ENCODE measurements at places on chromosomes 1 and 21.

DNA sequence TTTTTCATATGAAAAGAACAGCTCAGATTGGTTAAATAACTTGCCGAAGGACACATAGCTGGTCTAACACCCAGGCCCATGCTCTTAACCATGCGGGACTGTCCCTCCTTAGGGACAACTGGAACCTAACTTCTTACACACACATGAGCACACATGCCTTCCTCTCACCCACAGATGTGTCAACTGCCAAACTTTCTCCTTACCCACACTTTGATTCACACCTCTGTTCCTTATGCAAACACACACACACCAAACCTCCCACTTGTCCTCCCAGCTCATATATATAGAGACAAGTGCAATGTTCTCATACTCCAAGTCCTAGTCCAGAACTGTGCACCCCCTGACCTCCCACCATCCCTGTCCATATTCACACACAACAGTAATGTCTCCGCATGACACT, 4.3 kb downstream of the RAB25 start:
- DNase-seq, result no peak

- DNase-seq, result no peak
Measured at GRCh38 chr1:38028105-38028591, 15.6 kb downstream of the UTP11 start.

DNA sequence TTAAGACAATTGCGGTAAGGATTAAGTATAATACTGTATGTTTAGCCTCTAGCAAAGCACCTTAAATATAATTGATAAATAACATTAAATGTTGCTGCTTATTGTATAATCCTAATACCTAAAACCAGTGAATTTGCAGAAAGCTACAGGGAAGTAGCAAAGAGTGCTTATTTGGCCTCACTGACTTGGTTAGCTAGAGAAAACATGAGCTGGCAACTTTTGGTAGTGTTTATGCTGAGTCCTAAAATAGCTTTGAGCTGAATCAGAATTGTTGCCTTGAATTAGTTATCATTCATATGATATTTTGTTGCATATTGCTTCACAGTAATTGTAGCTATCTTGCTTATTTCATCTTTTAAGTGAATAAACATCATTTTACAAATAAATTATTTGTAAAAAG, 3.5 kb downstream of the TRIM67 start:
- no peak for DNase-seq

DNA sequence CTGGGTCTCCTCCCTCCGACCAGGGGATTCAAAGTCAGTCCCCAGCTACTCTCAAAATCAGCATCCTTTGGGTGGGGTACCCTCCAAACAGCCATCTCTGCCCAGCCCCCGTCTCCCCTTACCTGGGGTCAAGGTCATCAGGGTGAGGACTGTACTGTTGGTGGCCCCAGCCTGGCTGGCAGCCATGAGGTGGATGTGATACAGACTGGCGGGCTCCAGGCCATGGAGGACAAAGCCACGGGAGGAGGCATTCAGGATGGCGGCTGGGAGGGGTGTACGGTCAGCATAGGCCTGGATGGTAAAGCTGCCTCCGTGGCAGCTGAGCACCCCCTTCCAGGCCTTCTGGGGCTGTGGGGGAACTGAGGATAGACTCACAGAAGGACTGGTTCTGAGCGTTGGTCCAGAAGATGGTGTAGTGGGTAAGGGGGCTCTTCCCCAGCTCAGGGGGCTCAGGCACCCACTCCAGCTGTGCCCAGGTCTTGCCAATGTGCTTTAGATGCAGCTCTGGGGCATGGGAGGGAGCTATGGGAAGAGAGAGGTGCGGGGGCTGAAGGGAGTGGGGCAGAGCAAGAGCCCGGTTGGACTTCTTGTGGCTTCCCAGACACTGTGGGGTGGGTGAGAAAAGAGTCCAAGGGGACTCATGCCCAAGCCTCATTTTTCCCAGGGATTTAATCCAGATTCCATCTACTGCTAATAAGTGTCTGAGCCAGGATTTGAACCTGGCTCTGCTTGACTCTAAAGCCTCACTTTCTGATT, 3.7 kb upstream of the MRPS15 start:
- no peak for DNase-seq

DNA sequence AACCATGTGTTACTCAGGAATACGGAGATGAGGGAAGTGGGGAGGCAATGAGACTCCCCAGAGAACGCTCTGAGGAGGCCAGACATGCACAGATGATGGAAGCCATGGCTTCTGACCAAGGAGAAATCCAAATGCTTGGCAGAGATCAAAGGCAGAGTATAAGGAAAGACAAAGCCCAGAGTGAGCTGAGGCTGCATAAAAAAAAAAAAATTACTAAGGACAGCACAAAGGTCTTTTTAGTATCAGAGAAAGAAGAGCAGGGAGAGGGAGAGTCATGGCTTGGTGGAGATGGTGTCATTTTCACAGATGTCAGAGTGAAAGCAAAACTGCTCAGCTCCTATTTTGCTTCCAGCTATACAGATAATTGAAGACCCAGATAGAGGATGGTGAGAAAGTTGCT, 8.1 kb upstream of the NCF2 start:
- DNase-seq, result no peak

DNA sequence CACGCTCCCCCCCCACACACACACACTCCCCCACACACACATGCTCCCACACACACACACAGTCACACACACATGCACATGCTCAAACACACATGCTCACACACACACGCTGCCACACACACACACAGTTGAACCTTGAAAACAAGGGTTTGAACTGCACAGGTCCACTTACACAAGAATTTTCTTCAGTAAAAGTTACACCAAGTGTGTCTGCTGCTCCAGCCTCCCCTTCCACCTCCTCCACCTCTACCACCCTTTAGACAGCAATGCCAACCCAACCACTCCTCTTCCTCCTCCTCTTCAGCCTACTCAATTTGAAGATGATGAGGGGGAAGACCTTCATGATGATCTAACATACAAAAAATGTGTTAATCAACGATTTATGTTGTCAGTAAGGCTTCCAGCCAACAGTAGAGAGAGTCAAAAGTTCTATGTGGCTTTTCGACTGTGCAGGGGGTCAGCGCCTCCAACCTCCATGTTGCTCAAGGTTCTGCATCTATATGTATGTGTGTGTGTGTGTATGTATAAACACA, 26.8 kb downstream of the HSF2BP start:
- no peak for DNase-seq

DNA sequence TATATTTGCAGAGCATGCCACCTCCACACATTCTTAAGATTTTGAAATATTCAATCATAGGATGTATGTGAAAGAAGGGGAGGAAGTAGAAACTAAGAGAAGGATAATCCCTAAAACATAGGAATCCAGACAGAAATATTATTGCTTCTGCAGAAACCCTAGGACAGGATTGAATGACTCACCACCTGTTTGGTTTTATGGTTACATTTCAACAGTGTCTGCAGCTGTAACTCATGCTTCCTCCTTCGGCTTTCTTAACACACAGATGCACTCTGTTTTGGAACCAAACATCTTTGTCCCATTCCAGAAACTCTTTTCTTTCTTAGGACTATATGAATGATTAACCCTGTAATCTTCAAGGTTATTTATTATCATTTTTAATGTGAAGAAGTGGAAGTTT, 20.7 kb downstream of the RGS7 start:
- DNase-seq, result peak; percentile 33

- DNase-seq, result peak; percentile 25
Measured at GRCh38 chr1:230167419-230167852, 100.4 kb downstream of the GALNT2 start.

GRCh38 chr1:62299426-62300200, 19.6 kb downstream of the KANK4 start:
- no peak for DNase-seq

- peak; percentile 41 for DNase-seq
Measured at GRCh38 chr1:15345705-15346345, 63.9 kb upstream of the EFHD2 start.

DNA sequence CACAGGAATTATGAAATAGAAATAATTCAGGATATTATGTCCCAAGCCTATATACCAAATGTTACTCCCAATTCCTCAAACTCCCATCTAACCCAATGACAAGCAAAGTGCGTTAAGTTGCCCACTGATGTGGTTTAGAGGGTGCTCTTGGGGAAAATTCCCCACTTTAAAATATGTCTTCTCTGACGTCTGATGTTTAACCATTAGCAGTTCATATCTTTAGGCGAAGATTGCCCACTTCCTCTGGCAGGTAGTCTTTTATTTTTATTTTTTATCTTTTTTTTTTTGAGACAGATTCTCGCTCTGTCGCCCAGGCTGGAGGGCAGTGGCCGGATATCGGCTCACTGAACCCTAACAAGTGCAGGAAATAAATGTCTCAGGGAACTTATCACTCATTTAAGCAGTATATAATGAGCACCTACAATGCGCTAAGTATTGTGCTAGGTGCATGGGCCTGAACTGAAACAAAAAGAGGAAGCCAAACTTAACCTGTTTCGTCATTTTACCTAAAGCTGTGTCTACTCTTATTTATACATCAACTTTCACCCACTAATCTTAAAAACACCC, 1.3 kb upstream of the LYST start:
- peak; percentile 64 for DNase-seq

DNA sequence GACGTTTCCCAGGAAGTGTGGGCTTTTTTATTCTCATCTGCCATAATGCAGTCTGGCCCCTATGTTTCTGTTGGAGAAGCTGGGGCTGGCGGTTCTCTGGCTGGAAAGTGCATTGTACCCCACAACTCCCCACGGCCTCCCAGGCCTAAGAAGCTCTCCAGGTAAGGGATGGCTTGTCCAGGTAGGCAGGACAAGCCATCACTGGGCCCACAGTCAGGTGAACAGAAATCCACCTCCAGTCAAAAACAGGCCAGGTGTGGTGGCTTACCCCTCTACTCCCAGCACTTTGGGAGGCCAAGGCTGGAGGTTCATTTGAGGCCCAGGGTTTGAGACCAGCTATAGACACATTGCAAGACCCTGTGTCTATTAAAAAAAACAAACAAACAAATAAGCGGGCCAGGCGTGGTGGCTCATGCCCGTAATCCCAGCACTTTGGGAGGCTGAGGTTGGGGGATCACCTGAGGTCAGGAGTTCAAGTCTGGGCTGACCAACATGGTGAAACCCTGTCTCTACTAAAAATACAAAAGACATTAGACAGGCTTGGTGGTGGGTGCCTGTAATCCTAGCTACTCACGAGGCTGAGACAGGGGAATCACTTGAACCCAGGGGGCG, 3.1 kb upstream of the WNT9A start:
- no peak for DNase-seq

DNA sequence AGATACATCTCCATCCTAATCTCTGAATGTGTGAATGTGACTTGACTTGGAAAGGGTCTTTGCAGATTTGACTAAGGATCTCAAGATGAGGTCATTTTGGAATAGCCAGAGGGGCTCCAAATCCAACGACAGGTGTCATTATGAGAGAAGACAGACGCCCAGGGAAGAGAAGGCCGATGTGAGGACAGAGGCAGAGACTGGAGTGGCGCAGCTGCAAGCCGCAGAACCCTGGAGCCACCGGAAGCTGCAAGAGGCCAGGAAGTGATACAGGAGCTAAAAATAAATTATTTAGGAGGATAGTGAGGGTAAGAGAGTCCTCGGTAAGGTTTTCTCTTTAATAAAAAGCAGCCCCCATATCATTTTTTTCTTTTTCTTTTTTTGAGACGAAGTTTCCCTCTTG, 9.7 kb upstream of the AADACL4 start:
- no peak for DNase-seq

GRCh38 chr1:47906009-47906432, 91.2 kb downstream of the TRABD2B start:
- DNase-seq, result no peak

- DNase-seq, result no peak
Measured at GRCh38 chr1:4075436-4076225, 175.6 kb upstream of the C1orf174 start.

- no peak for DNase-seq
Measured at GRCh38 chr1:35524106-35524505, 33.1 kb downstream of the KIAA0319L start.

DNA sequence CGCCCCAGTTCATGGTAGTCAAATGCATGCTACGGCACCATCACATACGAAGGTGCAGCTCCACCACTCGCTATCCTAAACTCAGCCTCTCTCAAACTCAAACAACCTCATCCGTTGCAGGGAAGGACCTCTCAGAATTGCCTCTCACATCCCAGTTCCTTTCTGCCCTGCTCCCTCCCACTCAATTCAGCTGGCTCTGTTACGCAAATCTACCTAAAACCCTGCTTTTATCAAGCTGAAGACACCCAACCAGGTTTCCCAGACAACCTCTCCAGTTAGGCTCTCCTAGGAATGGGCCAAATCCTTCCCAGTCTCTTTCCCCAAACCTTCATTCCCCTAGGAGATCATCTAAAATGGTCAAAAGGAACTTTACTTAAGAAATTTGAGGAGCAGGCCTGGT, 62.9 kb downstream of the CLSTN1 start:
- no peak for DNase-seq

- DNase-seq, result no peak
Measured at GRCh38 chr1:157234705-157235273, 96.6 kb upstream of the ETV3 start.

- DNase-seq, result no peak
Measured at GRCh38 chr1:221035662-221036153, 156.5 kb downstream of the HLX start.

- DNase-seq, result peak; percentile 39
Measured at GRCh38 chr21:23811805-23812204, 1795.5 kb downstream of the MRPL39 start.

- DNase-seq, result no peak
Measured at GRCh38 chr1:10286244-10286643, 75.9 kb downstream of the KIF1B start.

DNA sequence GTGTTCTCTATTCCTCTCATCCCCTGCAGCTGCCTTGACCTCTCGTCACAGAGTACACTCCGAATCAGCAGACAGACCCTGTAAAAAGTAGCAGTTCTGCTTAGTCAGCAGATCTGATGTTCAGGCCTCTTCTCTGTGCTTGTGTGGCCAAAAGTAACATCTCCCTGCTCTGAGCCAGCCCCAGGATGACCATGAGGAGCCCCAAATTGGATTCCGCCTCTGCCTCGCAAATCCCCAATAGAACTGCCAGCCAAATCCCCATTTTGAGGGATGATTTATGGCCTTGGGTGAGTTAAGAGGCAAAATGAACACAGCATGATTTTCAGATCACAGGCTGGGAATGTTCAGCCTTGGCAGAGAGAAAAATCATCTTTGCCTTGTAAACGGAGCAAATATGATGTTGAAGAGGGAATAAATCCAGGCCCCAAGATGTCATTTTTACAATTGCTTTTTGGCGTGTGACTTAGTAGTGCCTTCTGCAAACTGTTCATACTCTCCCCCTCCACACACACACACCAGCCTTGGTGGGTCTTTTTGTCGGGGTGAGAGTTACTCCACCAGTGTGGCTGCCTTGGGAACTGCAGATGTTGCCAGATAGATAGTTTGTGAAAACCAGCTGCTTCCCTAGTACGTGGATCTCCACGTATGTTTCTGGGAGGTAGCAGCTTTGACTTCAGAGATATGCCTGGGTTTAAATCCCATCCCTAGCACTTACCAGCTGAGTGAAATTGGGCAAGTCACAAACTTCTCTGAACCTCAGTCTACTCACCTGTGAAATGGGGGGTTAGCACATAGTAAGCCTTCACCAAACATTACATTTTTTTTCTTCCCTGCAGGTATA, 77.8 kb downstream of the MAN1C1 start:
- DNase-seq, result no peak

- no peak for DNase-seq
Measured at GRCh38 chr1:239841631-239842030, 250.1 kb upstream of the FMN2 start.
